Cerebellum (tissue), 4 donors: ENCODE measurements at places on chromosomes 13 and 19. TPM values are rescaled to one million over a fixed set of nuclear protein-coding genes. Genes with fewer than 3 reads are reported as not detected.

GRCh38 chr19:39317476-39317875 is 3.2 kb downstream of the LRFN1 start:
- DNase-seq, result no peak

GRCh38 chr13:80454245-80454644 is 113.3 kb upstream of the SPRY2 start:
- no peak for DNase-seq

- DNase-seq, result no peak
Observed at GRCh38 chr13:40340368-40341095, 325.9 kb downstream of the FOXO1 start.

DNA sequence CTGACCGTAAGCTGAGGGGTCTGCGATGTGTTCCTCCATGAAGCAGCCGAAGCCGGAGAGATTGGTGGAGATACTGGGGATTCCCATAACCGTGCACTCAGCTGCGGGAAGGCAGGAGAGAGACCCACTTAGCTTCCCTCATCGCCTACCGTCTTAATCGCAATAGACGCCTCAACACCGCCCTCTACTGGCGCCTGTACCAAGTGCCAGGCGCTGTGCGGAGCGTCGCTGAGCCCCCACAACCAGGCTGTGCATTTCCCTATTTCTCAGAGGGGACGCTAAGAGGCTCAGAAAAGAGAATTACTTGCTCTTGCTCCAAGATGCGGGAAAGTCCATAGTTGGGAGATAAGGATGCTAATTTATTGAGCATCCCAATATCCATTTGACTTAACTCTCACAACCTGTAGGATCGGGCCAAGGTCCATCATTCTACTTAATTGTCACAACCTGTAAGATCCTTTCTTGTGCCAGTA is 5.8 kb downstream of the FTL start:
- peak; percentile 79 for DNase-seq

ZNF880 gene
- total RNA-seq, result 66.3 TPM

TJP3 gene
- total RNA-seq, result not detected

DOCK6 gene
- total RNA-seq, result 10.5 TPM
